ENCODE measurements at places on chromosomes 12 and 14.
A peak's percentile ranks its signal among the peaks of the same experiment; 100 is the strongest.

- DNase-seq, result no peak
Measured at GRCh38 chr12:3005736-3006135, 46.5 kb downstream of the TEAD4 start.

GRCh38 chr12:90990611-90991010 is 14.2 kb downstream of the EPYC start:
- DNase-seq, result no peak

DNA sequence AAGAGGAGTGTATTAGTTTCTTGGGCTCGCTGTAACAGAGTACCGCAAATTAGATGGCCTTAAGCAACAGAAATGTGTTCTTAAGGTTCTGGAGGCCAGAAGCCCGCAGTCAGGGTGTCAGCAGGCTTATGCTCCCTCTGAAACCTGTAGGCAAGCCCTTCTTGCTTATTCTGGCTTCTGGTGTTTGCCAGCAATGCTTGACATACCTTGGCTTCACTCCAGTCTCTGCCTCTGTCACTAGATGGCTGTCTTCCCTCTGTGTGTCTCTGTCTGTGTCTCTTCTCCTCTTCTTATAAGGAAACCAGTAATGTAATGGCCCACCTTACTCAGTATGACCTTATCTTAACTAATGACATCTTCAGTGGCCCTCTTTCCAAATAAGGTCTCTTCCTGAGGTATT is 85.1 kb downstream of the DERA start:
- DNase-seq, result no peak

GRCh38 chr14:96790706-96791105 is 6.5 kb upstream of the VRK1 start:
- DNase-seq, result no peak

- no peak for DNase-seq
Measured at GRCh38 chr12:24854908-24855307, 94.0 kb downstream of the BCAT1 start.

- DNase-seq, result no peak
Measured at GRCh38 chr12:7483343-7483742, 20.2 kb downstream of the CD163 start.

- DNase-seq, result no peak
Measured at GRCh38 chr12:72207079-72207478, 65.1 kb upstream of the TRHDE start.

DNA sequence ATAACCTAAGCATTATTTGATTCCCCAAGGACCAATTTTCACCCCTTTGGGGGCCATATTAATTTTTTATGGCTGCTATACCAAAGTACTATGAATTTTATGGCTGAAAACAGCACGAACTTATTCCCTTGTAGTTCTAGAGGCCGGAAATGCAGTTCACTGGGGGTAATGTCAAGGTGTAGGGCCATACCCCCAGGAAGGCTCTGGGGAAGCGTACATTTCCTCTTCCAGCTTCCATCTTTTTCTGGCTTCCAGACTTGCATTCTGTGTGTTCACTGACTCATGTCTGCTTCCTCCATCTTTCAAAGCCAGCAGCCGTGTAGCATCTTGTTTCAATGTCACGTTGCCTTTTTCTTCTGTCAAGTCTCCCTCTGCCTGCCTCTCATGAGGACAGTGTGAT is 133.5 kb downstream of the BICD1 start:
- DNase-seq, result no peak

GRCh38 chr12:67661311-67662021 is 12.9 kb downstream of the DYRK2 start:
- DNase-seq, result no peak

GRCh38 chr12:124474709-124475108 is 92.7 kb downstream of the NCOR2 start:
- DNase-seq, result no peak

DNA sequence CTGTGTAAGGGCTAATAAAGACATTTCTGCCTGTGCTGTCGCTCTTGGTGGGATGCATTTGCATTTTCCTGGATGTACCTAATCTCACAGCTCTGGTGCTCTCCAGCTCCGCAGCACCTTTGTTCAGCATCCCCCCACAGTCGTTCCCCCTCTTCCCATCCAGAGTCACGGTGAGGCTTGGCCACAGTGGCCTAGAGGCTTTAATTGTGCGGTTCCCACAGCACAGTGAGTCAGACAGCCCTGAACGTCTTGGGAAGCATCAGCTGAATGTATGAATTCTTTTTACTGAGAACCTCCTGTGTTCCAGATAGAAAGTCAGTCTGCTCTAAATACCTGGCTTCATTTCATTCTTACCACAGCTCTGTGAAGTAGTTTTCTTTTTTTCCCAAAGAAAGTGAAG is 28.7 kb downstream of the MLXIP start:
- DNase-seq, result no peak

- DNase-seq, result no peak
Measured at GRCh38 chr14:78073028-78073427, 97.1 kb upstream of the NRXN3 start.

GRCh38 chr14:63672417-63673180 is 30.9 kb upstream of the WDR89 start:
- no peak for DNase-seq

DNA sequence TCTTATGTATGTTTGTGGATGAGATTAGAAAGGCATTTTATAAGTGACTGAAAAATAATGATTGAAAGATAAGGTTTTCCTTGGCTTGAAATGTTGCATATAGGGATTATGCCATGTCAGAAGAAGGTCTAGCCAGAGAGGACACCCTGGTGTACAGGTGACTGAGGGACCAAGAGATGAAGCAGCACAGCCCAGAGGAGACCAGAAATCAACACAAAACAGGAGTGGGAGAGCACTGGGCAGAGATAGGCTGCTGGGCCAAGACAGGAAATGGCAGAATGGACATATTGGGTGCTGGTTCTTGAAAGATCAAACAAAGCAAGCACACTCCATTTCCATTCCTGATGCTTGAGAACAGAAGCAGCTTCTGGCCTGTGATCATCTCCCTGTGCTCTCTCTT is 24.4 kb upstream of the FRMD6 start:
- DNase-seq, result no peak

DNA sequence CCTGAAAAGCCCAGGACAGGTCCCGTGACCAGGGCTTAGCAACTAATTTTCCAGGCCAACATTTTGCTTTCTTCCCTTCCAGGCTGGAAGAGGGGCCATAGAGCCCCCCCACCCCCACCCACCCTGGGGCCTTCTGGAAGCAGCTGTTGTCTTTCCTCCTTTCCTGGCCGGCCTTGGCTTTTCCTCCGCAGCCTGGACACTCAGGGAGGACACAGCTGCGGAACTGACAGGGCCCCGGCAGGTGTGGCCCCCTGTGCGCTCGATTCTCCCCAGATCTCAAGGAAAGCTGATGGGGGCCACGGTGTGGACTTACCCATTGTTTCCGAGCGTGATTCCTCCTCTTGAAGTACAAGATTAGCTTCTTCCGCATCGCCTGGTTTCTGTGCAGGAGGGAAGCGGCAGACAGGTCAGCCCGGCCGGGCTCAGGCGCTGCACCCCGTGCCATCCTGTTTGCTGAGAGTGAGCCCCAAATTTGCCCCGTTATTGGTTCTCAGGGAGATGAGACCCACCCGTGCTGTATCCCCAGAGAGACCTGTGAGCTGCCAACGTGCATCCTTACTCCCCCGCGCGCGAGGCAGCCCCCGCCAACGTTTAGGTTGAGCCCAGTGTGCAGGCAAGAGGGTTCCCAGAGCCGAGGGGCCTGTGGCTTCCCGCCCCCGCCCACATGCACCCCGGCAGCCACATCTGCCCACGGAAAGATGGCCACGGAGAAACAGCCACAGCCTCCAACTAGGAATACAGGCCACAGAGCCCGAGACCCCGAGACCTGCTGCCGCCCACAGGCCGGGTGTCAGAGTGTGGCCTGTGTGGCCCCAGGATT is 129.6 kb downstream of the NCOR2 start:
- DNase-seq, result no peak

DNA sequence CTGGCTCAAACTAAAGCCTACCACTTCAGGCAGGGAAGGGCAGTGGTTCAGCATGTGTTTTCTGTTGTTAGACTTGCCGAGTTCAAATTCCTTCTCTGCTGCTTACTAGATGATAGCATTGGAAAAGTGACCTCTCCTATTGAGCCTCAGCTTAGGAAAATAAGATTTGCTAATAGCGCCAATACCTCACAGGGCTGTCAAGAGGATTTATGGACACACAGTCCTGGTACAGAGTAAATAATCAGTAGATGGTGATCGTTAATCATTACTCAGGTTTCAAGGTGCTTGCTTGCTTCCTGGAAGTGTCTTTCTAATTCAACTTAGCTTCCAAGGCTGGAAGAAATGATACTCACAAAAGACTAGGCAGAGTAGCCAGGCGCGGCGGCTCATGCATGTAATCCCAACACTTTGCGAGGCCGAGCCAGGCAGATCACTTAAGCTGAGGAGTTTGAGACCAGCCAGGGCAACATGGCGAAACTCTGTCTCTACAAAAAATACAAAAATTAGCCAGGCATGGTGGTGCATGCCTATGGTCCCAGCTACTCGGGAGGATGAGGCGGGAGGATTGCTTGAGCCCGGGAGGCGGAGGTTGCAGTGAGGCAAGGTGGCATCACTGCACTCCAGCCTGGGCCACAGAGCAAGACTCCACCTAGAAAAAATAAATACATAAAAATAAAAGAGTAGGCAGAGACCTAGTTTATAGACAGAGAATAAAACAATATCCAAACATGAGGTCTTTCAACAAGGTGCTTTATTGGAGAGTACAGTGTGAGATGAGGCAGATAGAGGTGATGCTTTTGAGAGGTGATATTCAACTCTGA is 6.0 kb downstream of the PLA2G1B start:
- DNase-seq, result no peak

DNA sequence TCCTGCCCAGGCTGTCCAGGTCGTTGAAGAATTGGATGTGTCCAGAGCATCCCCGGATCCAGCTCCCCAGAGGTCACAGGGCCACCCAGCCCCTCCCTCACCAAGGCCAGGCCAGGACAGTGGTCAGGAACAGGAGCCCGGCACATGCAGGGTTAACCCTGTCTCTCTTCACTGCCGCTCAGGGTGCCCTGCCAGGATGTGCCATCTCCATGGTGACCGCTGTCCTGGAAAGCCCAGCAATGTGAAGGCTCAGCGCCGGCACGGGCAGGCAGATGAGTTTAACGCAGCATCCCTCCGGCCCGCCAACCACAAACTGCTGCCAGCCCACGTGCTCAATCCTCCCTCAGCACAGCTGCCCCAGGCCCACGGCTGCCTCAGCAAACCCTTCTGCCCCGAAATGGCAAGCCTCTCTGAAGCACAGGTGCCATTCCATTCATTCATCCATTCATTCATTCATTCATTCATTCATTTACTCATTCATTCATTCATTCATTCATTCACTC is 4.4 kb downstream of the TMEM179 start:
- DNase-seq, result no peak

GRCh38 chr12:30828686-30829085 is 73.9 kb upstream of the CAPRIN2 start:
- DNase-seq, result no peak

- no peak for DNase-seq
Measured at GRCh38 chr14:104732931-104733681, 9.1 kb downstream of the ADSS1 start.

DNA sequence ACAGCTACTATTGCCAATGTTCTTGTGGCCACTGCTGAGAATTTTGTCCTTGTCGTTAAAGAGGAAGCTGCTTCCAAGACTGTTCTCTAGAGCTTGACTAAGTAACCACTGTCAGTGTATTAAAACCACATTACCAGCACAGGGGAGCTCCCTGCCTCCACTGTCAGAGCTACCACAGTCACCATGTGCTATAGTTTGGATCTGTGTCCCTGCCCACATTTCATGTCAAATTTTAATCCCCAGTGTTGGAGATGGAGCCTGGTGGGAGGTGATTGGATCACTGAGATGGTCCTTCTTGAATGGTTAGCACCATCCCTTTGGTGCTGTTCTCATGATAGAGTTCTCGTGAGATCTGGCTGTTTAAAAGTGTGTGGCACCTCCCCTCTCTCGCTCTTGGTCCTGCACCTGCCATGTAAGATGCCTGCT is 23.2 kb upstream of the RAP1B start:
- DNase-seq, result peak; percentile 38

- peak; percentile 34 for DNase-seq
Measured at GRCh38 chr12:106301611-106302321, 767 bp upstream of the TCP11L2 start.

GRCh38 chr14:69682621-69683263 is 71.3 kb downstream of the SUSD6 start:
- no peak for DNase-seq

DNA sequence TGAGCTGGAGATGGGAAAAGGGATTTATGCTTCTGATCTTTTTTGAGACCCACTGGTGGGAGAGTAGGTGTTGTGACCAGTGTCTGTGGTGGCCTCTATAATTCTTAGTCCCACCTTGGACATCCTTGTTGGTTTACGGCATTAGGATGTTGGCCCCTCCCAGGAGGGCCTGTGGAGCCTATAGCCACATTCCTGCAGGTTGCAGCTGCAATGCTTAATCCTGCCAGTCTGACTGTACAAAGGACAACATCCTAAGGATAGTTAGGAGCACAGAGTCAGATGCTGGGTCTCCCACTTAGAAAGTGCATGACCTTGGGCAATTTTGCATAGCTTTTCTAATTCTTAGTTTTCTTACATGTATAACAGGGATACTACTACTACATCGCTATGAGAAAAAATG is 150.9 kb upstream of the SLC38A2 start:
- DNase-seq, result no peak

- no peak for DNase-seq
Measured at GRCh38 chr12:124004233-124004875, 31.3 kb downstream of the ZNF664 start.

Measured in activated T-helper 1 cell treated with anti-CD3 and anti-CD28 coated beads, Interleukin-12 subunit alpha, Interleukin-12 subunit beta, Interleukin-2, Interleukin-4 antibody, amounts not matched to agents 30 ng/mL and 10 ng/mL and 1 ng/mL, durations not matched to agents 14 hours and 24 hours and 36 hours (primary cell).